AG08395 (cell line): ENCODE measurements at places on chromosomes 6 and 20.

GRCh38 chr20:59161721-59162120 is 1.9 kb upstream of the ZNF831 start:
- DNase-seq: no peak

GRCh38 chr6:87375315-87375714 is 30.7 kb downstream of the C6orf163 start:
- DNase-seq: no peak

GRCh38 chr6:150822932-150823331 is 42.6 kb upstream of the MTHFD1L start:
- no peak for DNase-seq

- no peak for DNase-seq
Measured at GRCh38 chr6:96624957-96625356, 62.0 kb downstream of the FHL5 start.
